ENCODE measurements at places on chromosomes 12 and 14.

GRCh38 chr12:107126796-107127481 is 33.6 kb upstream of the CRY1 start:
- no peak for DNase-seq

GRCh38 chr12:4960547-4960946 is 50.8 kb downstream of the KCNA1 start:
- DNase-seq, result no peak

- DNase-seq, result no peak
These were observed 23.9 kb downstream of the SCAF11 start for GRCh38 chr12:45966486-45966885.

DNA sequence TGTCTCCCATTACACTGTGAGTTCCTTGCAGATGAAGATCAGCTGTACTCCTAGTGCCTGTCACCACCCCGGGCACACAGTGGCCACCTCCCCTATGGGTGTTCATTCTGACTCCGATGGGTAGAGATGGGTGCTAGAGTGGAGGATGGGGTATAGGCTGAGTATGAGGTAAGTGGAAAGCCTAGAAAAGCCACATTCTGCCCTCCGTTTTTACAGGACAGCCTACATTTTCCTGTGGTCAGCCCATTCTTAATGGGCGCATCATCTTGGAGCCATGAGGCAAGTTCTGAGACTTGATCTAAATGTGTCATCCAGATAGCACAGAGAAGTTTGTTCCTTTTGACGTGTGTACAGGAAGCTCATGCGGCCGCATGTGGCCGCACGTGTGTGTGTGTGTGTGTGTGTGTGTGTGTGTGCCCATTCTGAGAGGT is 166.7 kb upstream of the HIF1A start:
- DNase-seq, result no peak

- no peak for DNase-seq
These were observed 45.9 kb downstream of the TSPAN9 start for GRCh38 chr12:3122841-3123678.

- DNase-seq, result no peak
These were observed 304.5 kb downstream of the RAD51B start for GRCh38 chr14:68124050-68124449.

- no peak for DNase-seq
These were observed 2.2 kb downstream of the IRF2BPL start for GRCh38 chr14:77026166-77026929.

- no peak for DNase-seq
These were observed 5.7 kb downstream of the TTC6 start for GRCh38 chr14:37600880-37601741.

GRCh38 chr14:53779301-53779700 is 177.3 kb downstream of the BMP4 start:
- DNase-seq, result no peak

DNA sequence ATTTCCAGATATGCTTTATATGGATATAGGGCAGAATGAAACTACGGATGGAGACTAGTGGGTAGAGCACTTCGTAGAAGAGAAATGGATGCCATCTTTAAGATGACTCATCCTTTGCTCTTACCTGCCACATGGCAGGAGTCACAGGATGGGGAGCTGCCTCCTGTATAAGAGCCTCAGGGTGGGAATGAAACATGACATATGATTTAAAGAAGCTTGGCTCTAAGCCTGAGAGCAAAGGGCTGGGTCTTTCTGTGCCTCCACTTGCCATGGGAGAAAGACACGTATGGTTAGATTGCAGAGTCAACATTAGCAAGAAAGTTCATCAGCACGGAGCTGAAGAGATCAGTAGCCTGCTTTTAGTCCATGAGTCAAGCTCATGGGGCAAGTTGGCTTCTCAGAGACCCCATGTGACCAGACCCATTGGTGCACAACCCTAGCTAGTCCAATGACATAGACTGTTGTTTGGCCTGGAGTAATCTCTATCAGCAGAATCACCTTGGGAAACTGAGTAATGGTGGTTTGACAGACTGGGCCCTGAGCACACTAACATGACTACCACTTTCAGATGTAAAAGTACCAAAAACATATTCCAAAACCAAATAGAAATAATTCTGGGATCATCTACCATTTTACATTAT is 38.1 kb upstream of the IL22 start:
- no peak for DNase-seq

GRCh38 chr14:20970983-20971704 is 15.9 kb downstream of the RNASE2 start:
- peak; percentile 73 for DNase-seq

GRCh38 chr12:1994429-1995143 is 9.7 kb downstream of the DCP1B start:
- DNase-seq, result no peak

GRCh38 chr12:124650912-124651311 is 83.5 kb upstream of the NCOR2 start:
- DNase-seq, result no peak

GRCh38 chr12:63811334-63811733 is 31.6 kb downstream of the RXYLT1 start:
- no peak for DNase-seq

GRCh38 chr12:51889216-51890132 is 1.6 kb downstream of the ANKRD33 start:
- no peak for DNase-seq

- no peak for DNase-seq
These were observed 233.2 kb upstream of the BTG1 start for GRCh38 chr12:92378682-92379479.

- DNase-seq, result no peak
These were observed 76.3 kb downstream of the SCAF11 start for GRCh38 chr12:45914090-45914489.

DNA sequence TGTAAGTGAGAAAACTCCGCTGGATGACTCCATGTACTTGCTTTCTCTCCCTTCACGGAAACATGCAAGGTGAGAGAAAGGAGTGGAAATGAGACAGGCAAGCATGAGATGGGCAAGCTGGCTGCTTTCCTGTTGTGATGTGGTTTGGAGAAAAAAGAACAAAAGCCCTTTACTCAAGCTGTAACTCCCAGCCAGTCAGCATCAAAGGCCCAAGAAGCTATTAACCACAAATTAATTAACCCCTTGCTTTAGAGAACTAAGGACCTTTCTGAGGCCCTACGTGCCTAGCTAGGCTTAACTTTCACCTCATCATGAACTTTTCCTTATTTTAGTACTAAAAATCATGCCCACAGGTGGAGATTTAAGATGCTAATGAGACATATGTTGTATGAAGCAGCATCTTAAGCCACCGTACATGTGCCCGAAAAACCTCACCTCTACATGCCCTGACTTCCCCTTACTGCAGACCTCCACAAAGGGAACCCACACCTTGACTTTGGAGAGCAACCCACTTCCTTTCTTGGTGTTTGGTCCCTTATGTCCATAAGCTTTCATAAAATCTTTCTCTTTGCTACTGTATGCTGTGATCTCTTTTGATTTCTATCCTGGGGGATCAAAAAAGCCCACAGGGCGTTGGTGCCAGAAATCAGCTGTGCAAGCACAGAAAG is 87.0 kb downstream of the GALNT8 start:
- DNase-seq, result no peak

GRCh38 chr14:67541448-67542387 is 8.6 kb downstream of the PLEKHH1 start:
- no peak for DNase-seq

- DNase-seq, result no peak
These were observed 23.5 kb downstream of the AKAP6 start for GRCh38 chr14:32352631-32353030.

DNA sequence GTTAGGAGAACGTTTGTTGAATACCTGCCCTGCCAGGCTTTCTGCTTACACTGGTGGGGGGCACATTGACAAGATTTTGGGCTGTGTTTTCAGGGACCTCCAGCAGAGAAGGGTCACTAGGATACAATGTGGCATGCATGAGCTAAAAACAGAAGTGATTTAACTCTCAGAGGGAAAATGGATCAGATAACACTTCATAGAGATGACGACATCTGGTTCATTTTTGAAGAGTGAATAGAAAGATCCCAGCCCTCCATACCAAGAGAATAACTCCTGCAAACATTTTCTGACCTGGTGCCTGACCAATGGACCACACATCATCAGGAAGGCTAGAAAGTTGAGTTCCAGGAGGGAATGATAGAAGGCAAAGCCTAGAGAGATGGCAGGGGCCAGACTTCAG is 33.7 kb downstream of the CKB start:
- no peak for DNase-seq

- no peak for DNase-seq
These were observed 31.6 kb upstream of the SGPP1 start for GRCh38 chr14:63759456-63759855.

- no peak for DNase-seq
These were observed 40.3 kb downstream of the CBX5 start for GRCh38 chr12:54239620-54240019.

DNA sequence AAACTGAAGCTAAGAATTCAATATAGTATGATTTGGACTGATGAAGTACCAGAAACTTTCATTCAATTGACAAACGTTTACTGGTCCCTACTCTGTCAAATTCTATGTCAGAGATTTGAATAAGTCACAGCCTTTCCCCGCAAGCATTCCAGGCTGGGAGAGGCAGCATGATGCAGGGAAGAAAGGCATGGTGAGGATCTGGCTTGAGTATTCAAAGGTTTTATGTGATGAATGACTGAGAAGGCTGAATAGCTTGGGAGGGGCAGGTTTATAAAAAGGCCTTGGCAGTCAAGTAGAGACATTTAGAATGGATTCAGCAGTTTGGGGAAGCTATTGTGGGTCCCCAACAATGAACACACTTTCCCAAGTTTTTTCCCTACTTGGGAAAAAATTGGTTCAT is 431.8 kb downstream of the DPF3 start:
- no peak for DNase-seq

GRCh38 chr12:6959058-6959804 is 8.1 kb downstream of the PTPN6 start:
- no peak for DNase-seq

- DNase-seq, result no peak
These were observed 20.7 kb downstream of the SLC7A8 start for GRCh38 chr14:23162800-23163199.

- DNase-seq, result no peak
These were observed 186.6 kb upstream of the BCL2L14 start for GRCh38 chr12:11884116-11884515.

GRCh38 chr12:44716711-44717110 is 159.4 kb downstream of the NELL2 start:
- DNase-seq, result no peak

DNA sequence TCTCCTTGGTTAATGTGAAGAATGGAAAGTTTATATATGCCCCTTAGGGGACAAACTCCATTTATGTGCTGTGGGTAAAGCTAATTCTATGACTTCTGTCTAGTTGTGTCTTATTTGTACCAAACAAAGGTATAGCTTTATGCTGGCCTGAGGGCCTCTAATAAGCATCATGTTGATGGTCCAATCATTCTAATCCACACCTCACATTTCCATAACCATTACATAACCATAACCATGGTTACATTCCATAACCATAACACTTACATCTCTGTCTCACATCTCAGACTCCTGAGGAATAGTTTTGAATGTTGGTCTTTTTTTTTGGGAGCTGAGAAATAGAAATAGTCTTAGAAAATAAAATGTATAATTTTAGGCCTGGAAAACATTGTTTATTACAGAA is 1097.1 kb downstream of the FLRT2 start:
- no peak for DNase-seq

GRCh38 chr14:50007123-50007903 is 109.1 kb downstream of the VCPKMT start:
- no peak for DNase-seq

DNA sequence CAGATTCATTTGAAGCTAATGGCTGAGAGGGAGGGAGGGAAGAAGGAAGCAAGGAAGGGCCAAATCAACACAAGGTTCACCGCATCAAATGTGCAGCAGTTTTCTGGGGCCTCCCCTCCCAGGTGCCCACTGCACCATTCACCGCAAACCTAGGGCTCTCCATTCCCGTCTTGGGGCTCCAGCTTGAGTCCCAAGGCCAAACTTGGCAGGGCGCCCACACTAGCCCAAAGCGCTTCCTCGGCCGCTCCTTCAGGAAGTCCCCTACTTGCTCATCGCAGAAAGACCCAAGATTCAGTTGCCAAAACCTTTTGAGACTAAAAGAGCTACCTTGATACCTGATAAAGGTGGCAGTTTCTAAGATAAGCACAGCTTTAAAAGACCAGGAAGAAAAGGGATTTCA is 140.5 kb upstream of the FKBP4 start:
- no peak for DNase-seq

DNA sequence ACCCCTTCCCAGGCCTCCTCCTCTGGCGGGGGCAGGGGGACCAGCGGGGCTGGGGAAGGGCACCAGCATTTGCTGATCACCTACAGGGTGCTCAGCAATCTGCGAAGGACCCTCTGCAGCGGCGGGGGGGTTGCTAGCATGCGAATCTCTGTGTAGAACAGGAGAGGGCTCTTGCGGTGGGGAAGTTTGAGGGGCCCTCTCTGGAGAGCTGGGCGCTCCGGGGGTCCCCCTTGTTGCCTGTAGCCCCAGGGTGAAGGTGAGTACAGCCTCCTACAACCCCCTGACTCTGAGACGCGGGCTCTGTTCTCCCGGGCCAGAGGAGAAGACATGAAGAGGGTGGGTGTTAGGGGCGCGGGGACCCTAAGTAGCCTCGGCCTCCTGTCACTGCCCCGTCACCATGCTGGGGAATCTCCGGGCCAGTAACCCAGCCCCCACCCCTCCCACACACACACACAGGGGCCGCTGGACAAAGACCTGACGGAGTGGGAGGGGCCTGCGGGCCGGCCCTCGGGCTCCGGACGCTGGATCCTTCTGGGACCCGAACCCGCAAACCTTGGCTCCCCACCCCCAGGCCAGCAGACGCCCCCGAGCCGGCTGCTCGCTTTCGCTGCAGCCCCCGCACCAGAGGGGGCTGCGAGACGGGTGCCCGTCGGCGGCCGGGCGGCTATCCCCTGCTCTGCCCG is 734 bp downstream of the FIGNL2 start:
- no peak for DNase-seq

DNA sequence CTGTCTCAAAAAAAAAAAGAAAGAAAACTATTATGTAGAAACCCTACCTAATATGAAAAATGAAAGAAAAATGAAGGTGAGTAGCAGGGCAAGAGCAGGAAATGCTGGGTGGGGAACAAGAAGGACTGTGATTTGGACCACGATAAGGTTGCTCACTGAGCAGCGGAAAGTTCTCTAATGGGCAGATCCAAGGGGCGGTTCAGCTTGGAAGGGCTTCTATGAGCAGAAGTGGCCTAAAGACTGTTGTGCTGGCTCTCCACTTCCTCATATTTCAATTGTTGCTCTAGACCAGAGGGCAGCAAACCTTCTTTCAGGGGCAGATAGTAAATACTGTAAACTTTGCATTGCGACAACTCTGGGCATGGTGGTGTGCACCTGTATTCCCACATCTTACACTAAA is 16.3 kb upstream of the NFYB start:
- no peak for DNase-seq

- no peak for DNase-seq
These were observed 424.5 kb downstream of the FOXG1 start for GRCh38 chr14:29191092-29191491.

Data from stimulated activated CD4-positive, alpha-beta T cell treated with anti-CD3 and anti-CD28 coated beads, Interleukin-4, amount 100 ng/mL, for 48 hours (primary cell).